ENCODE measurements at places on chromosomes 1 and 21.

GRCh38 chr1:42942444-42942843 lies 16.2 kb downstream of the SLC2A1 start:
- DNase-seq = no peak

DNA sequence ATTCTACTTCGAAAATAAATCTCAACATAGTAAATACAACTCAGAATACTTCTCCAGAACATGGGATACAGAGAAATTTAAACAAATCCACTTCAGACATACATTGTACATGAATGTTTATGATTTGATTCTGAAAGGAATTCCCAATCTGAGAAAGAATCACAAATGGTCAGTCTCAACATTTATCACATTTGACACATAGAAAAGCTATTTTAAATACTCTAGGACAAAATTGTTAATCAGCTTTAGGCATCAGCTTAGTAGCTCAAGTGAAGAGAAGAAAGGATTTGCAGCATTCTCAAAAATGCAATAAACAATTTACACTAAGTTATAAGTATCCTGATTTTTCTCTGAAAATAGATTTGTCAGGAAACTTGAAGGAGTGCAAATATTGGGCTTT lies 184.8 kb downstream of the PTPRC start:
- DNase-seq = no peak

GRCh38 chr1:34278211-34278610 lies 101.5 kb downstream of the C1orf94 start:
- DNase-seq = no peak

GRCh38 chr1:67149179-67149770 lies 14.5 kb upstream of the C1orf141 start:
- peak; percentile 37 for DNase-seq

- no peak for DNase-seq
These were observed 846.9 kb upstream of the ADAMTS5 start for GRCh38 chr21:27813750-27814149.

GRCh38 chr1:28905921-28906666 lies 8.3 kb upstream of the EPB41 start:
- DNase-seq = no peak

- DNase-seq = no peak
These were observed 419.9 kb downstream of the ZP4 start for GRCh38 chr1:237470712-237471338.

DNA sequence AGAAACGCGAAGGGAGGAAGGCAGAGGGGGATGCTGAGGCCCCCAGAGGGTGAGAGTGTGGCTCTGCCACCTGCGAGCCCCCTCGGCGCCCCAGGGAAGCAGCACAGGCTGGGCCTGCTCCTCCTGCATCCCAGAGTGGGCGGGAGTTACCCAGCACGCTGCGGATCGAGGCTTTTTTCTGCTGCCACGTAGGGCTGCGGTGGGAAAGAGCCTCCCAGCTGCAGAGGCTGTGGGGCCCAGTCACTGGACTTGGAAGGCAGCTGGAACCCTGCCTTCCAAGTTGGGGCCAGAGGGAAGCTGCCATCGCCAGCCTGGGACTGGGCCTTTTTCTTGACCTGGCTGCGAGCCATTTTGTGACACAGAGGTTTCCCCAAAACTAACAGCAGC lies 2.3 kb upstream of the GRIK3 start:
- DNase-seq = no peak

- DNase-seq = no peak
These were observed 1194.6 kb downstream of the NCAM2 start for GRCh38 chr21:22192766-22193165.

DNA sequence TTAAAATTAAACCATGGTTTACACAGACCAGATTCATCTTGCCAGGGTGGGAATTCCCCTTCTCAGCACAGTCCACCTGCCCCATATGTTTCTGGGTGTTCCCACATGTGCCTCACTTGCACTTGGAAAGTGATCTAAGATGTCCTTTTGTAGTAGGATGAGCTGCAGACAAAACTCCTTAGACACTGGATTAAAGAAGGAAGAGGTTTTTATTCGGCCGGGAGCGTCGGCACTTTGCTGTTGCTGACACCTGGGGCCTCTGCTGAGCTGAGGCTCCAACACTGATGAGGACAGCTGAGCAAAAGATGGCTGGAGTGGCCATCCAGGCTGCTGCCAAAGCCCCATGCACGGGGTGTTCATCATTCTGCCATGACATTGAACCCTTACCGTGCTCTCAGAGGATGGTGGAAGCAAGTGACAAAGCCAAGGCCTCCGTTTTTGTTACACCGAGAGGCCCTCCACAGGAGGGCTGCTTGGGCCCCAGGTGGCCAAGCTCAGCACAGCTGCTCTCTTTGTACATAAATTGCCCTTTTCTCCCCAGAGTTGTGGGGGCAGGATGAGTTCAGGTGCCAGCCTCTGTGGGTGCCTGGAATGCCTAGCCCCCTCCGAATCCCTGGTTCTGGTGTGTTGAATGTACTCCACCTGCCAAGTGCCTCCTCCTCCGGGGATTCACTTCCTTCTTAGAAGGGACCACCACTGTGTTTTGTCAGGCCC lies 7.3 kb upstream of the ACOT11 start:
- no peak for DNase-seq

DNA sequence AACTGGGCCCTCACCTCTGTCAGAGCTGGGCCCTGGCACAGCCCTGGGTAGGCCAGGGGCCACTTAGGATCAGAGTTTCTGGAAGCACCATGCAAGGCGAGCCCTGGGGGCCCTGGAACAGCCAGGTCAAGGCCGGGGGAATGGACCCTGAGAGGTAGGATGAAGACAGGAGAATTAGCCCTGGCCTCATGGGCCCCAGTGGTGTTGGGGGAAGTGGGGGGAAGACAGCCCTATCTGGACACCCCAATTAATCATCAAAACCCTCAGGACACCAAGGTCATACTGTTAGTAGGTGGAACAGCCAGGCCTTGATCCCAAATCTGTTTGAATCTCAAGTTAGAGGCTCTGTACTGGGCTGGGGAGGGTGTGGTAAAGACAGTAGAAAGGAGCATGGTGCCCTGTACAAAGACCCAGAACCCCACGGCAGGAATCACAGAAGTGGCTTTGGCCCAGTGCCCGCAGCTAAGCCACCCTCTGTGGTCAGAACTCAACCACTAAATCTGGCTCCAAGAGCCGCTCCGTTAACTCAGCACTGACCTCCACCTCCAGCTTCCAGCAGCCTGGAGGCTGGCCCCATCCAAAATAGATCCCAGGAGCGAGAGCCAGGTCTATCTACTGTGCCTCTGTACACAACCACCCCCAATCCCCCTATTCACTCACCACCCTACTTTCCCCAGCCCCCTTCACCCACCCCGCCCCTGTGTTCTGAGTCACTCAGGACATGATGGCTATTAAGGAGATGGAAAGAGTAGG lies 14.0 kb upstream of the TRIM63 start:
- no peak for DNase-seq

- DNase-seq = no peak
These were observed 76.0 kb downstream of the NRIP1 start for GRCh38 chr21:14988760-14989159.

DNA sequence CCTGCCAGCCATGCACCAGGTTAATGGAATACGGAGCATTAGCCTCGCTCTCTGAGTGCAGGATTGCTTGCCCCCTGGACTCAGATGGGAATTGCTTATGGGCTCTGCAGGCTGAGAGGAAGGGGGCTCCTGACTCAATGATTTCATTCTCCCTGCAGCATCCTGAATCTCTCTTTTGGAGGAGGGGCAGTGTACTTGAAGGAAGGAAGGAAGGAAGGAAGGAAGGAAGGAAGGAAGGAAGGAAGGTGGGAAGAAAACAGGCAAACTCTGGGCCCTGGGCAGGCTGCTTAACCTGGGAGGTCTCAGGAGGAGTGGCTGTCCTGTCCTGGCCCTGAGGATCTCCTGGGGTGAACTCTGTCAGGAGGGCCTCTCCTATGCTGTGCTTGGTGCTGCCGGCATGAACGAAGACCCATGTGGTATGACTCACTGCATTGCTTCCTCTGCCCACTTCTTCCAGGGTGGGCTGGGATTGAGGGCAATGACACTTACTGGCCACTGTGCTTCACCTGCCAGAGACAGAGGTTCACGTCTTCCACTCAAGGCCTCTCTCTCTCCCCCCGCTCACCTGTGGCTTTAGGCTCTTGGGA lies 257.1 kb upstream of the CSF3R start:
- DNase-seq = no peak

DNA sequence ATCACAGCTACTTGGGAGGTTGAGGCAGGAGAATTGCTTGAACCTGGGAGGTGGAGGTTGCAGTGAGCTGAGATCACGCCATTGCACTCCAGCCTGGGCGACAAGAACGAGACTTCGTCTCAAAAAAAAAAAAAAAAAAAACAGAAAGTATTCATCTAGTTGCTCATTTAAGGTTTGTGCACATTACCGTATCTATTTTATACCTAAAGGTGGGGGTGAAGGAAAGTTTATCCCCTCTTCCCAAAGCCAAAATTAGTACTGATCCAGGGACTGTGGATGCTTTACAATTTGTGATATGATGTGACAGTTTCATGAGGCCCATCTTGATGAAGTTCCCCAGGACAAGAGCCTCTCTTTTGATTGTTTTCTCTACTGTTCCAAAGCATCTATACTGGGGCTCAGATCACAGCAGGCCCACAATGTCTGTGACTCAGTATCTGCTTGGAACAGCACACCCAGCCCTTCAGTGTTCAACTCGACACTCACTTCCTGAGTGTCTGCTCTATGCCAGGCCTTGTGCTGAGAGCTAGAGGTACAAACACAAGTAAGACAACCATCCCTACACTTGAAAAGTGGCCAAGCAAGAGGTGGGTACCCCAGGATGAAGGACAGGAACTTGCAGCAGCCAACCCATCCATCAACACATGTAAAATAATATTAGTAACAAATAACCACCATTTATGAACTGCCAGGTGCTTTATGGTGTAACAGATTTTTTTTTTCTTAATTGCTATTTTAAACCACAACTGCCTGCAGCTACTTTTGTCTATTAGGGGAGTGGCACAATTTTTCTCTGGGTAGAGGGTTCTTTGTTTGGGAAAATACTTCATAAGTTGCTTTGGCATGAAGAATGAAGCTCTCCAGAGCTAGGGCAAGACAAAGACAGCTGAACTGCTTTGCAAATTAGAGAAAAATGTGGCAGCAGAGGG lies 29.0 kb upstream of the KHDRBS1 start:
- DNase-seq = peak; percentile 23

Measured in effector CD4-positive, alpha-beta T cell (primary cell).